Activated CD4-positive, alpha-beta memory T cell treated with anti-CD3 and anti-CD28 coated beads, Interleukin-2, amount 10 ng/mL, durations not matched to agents 7 days and 5 days (primary cell): ENCODE measurements at places on chromosomes 16 and 17.

DNA sequence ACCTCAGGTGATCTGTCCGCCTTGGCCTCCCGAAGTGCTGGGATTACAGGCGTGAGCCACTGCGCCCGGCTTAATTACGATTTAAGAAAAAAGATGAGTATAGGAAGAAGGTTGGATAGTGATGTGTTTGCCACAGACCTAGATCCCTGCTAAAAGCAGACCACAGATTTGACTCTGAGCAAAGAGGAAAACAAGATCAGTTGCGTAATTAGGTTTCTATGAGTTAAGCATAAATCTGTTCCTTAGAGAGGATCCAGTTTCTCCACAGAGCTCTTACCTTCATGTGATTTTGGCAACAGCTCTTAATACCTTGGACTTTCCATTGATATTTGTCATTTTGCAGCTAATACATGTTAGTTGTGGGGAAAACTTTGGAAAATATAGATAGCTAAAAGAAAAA is 31.1 kb downstream of the CDH1 start:
- no peak for DNase-seq

DNA sequence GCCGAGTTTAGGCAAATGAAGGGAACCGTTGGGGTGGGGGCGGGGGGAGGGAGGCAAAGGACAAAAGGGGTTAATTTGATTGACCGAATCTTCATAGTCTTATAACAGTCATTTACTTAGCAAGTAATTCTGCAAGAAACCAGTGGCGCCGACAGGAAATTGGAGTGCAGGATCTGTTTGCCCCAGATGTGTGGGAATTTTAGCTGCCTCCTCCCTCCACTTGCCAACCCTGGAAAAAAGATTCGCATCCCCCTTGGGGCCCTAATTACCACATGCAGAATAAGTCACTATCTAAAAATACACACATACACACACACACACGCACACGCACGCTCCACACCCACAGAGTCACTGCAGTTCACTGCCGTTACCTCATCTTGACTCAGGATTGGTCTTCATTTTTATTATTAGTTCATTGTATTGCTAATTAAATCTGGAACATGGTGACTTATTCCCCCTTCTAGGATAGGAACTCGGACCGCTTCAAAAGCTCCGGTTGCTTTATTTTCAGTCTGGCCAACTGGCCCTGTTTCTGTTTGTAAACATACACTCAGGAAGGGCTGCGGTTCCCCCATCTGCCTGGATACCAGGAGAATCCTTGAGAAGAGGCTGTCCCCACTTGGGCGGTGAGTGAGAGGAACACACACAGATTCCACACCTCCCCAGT is 241.6 kb upstream of the SALL1 start:
- no peak for DNase-seq

DNA sequence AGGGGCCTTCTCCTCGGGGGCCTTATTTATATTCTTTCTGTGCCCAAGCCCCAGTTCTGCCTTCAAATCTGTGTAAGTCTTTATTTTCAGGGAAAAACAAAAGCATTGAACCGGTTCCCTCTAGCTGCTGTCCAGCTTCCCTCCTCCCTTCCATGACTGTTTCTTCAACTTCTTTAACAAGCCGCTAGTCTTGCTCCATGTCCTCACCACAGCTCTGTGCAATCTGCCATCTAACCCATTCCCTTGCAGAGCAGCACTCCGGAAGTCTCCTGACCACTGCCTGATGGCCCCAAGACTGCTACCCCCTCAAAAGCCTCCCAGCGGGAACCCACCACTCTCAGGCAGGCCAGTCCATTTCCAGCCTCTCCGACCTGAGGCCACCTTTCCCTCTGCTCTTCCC is 16.9 kb downstream of the EMC8 start:
- DNase-seq = no peak

DNA sequence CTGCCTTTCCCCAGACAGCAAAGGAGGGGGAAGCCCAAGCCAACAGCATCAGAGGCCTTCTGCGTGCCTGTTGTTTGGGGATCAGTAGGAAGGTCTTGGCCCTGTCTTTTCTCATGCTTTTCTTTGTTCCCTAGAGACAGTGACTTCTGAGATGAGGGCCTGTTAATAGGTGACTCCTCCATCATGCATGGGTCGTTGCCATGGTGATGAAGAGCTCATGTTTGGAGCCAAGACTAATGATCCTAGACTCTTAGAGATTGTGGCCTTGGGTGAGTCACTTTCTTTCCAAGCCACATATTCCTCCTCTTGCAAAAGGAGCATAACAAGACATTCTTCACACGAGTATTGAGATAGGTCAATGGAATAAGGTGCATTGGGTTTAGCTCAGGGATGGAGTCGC is 201.1 kb upstream of the ASIC2 start:
- DNase-seq = no peak

DNA sequence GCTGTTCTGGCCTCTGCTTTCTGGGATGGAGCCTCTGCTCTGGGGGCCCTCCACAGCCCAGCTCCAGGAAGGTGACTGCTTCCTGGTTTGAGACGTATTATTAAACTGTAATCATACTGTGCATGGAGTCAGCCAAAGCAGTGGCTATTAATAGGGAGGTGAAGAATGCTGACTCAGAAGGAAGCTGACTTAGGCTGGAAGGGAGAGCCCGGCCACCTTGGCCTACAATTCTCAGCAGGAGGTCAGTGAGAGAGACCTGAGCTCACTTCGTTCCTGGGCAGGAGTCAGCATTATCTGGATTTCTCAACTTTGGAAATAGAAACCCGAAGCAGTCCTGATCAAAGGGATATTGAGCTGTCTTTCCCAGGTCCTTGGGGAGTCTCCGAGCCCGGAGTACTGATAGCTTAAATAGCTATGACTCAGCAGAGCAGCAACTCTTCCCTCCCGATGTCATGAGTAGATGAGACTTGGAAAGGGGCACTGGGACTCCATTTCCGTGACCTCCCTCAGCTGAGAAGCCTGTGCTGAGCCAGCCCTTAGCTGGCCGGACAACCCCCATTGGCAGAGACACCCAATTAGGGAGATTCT is 91.8 kb downstream of the YPEL2 start:
- no peak for DNase-seq

- peak; percentile 54 for DNase-seq
Observed at GRCh38 chr17:45131616-45132319, 547 bp downstream of the PLCD3 start.

- no peak for DNase-seq
Observed at GRCh38 chr17:50681263-50682200, 26.2 kb downstream of the ANKRD40 start.

GRCh38 chr16:87431926-87432325 is 39.8 kb downstream of the MAP1LC3B start:
- DNase-seq = no peak

DNA sequence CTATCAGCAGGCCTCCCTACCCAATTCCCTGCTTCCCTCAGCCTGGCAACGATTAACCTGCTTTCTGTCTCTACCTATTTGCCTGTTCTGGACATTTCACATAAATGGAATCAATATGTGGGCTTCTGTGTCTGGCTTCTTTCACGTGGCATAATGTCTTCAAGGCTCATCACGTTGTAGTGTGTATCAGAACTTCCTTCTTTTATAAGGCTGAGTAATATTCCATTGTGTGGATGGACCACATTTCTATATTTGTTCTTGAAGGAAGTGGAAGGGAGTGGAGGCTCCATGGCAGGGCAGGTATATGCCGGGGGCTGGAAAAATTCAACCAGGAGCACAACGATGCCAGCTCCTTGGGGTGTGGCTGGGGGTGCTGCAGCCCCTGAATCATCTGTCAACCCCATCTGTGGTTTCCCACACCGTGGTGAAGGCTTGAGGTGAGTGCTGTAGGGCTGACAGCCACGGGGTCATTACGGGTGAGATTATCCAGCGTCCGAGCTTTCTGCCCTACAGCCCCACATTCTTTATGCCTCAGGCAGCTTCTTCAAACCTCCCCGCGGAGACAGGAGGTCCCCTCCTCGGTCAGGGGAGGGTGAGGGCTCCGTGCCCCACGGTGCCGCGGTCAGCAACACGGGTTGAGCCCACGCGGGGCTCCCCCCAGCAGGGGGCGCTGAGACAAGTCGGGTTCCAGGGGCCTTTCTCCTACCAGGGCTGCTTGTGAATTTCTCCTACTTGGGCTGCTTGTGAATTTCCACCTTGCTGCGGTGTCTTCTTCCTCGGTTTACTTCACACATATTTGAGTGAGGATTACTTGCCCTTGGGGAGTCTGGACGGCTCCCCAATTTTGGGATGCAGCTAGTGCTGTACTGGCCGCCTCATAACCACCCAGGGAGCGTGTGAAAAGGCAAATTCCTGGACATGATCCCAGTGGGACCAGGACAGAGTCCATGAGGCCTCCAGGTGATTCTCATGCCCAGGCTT is 18.3 kb upstream of the WFIKKN2 start:
- DNase-seq = peak; percentile 54

- DNase-seq = no peak
Observed at GRCh38 chr17:8072341-8072728, 15.2 kb downstream of the ALOX12B start.

- no peak for DNase-seq
Observed at GRCh38 chr17:45020354-45021138, 30.9 kb downstream of the DCAKD start.

DNA sequence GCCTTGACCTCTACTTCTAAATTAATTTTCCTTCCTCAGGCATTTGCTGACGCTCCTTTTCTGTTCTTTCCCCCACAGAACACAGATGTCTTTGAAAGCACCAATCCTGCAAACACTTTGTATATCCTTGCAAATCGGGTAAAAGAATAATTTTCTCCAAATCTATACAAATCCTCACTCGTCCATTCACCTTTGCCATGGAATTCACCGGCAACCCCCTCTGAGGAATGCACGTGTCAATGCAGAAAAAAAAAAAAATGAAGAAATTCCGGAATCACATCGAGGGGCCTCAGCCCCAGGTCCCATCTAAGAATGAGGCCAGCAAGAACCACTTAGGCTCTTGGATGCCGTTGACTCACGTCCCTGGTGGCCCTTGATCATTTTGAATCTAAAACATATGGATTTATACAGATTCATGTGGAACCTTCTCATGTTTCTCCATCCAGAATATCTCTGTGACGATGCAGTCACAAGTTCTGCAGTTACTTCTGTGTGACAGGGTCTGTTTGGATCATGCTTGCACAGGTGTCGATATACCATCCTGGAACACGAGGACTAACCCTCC is 136.9 kb downstream of the RBFOX3 start:
- no peak for DNase-seq

GRCh38 chr16:4123616-4124300 is 7.5 kb upstream of the ADCY9 start:
- DNase-seq = no peak

DNA sequence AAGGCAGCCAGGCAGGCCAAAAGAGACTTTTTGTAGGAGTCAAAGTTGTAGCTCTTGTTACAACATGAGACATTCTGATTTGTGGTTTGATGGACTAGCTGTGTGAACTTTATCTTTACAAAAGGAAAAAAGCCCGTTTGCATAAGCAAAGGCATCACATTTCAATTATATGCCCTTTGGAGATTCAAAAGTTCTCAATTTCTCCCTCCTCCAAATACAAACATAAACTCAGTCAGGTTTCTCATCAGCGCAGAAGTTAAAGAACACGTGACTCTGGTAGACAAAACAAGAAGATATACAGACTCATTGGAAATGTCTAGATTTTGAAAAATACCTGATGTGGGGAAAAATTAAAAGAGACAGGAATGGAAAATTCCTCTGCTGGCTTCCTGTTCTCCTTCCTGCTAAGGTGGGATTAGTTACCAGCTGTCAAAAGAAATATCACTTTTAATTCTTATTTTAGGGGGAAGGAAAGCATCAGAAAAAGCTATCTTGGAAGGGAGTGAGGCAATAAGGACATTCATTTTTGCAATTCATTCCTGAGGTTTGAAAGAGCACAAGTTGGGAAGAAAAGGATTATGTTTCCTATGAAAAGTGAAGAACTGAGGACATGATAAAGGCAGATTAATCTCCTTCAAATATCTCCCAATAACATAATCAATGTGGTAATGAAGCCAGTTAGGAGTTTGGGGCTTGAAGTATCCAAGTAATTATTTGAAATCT is 4.6 kb upstream of the KCNJ16 start:
- no peak for DNase-seq

DNA sequence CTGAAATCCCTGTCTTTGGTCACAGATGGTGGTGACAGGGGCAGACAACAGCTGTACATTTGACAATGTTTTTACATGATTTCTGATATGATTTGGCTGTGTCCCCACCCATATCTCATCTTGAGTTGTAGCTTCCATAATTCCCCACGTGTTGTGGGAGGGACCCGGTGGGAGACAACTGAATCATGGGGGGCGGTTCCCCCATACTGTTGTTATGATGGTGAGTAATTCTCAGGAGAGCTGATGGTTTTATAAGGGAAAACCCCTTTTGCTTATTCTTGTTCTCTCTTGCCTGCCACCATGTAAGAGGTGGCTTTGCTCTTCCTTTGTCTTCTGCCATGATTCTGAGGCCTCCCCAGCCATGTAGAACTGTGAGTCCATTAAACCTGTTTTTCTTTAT is 353.9 kb downstream of the CPPED1 start:
- DNase-seq = no peak

GRCh38 chr16:85605912-85606841 is 6.9 kb upstream of the GSE1 start:
- DNase-seq = no peak

GRCh38 chr17:34974179-34974578 is 6.1 kb upstream of the LIG3 start:
- DNase-seq = no peak

DNA sequence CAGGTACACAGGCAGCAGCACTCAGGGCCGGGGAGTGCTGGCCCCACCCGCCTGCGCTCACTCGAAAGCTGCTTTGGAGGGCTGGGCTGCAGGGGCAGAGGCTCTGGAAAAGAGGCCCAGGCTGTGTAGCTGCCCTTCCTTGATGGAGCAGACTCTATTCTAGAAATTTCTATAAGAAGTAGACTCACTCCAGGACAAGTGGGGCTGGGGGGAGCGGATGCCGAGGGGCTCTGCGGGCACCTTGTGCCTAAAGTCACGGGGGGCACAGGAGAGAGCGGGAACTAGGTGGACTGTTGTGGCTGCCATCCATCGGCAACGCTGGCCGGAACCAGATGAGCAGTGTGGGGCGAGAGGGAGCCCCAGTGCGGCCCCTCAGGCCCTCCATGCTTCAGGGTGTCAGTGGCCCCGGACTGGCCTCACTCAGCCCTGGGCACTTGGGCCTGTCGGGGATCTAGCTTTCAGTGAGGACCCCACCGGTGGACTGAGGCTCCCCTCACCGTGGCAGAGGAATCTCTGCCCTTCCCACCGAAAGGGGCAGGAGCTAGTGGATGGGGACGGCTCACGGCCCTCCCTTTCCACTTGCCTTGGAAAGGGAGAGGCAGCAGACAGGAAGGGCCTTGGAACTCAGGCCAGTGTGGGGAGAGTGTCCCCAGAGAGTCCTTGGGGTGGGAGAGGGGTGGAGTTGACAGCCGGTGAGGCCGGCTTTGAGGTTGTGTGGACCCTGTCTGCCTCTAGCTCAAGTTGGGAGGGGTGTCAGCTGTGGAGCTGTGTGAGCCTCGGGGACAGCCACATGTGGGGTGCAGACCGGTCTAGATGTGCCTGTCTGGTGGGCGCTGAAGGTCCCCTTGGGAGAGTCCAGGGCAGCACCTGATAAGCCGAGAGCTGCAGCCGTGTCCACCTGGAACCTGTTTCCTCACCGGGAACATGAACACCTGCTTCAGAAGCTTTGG is 16.6 kb downstream of the ENDOV start:
- DNase-seq = no peak
